ENCODE measurements at places on chromosomes 4 and X.

GRCh38 chr4:24686866-24687692, 102.7 kb upstream of the DHX15 start:
- no peak for DNase-seq

DNA sequence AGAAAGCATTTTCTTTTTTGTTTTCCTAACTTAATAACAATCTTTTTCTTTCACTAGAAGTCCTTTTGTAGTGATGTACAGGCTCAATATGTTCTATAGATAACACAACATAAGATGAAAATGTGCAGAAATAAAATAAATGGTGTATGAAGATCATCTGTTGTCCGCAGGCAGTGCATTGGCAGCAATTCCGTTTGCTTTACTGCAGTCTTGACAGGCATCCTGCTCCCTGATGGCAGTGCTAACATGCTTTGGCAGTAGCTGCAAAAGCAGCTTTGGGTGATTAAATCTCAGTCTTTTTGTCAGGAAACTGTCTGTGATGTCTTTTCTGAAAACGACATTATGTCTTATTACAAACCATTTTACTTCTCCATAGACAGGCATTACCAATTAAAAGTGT, 131.4 kb downstream of the TRAM1L1 start:
- no peak for DNase-seq

- no peak for DNase-seq
These were observed 111.8 kb upstream of the DKK2 start for GRCh38 chr4:107147873-107148272.

GRCh38 chr4:145930592-145930991, 8.0 kb downstream of the ZNF827 start:
- DNase-seq, result no peak

GRCh38 chrX:148417934-148418333, 82.5 kb upstream of the AFF2 start:
- no peak for DNase-seq

- no peak for DNase-seq
These were observed 104.0 kb upstream of the ARHGEF9 start for GRCh38 chrX:63889001-63889400.

DNA sequence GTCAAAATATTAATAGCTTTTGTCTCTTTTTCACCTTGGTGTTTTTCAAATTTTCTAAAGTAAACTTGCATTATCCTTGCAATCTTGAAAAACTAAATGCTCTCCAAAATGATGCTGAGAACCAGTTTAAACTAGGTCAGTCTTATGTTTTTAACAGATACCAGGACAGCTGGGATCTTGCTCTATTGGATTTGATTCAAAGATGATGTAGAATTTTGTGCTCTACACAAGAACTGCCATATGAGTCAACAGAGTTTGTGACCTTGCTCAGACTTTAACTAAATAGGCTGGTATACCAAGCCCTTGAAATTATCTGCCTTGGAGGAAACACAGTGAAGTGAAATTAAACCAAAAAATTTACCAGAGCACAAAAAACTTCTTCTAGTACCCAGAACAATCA, 991.1 kb downstream of the STPG2 start:
- DNase-seq, result no peak
